ENCODE measurements at places on chromosomes 12 and 14.

DNA sequence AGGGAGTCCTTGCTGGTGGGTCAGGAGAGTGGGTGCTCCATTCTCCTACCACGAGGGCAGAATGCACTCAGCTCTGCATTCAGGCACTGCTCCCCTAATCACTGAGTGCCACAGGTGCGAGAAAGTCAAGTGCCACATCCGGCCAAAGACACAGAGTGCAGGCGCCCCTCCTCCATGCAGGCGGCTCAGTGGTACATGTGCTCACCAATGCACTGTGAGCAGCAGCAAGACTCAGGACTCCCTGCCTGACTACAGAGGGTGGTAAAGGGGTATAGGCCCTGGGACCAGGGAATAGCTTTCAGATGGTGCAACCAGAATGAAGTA, 32.9 kb downstream of the ZFYVE21 start:
- DNase-seq: no peak

DNA sequence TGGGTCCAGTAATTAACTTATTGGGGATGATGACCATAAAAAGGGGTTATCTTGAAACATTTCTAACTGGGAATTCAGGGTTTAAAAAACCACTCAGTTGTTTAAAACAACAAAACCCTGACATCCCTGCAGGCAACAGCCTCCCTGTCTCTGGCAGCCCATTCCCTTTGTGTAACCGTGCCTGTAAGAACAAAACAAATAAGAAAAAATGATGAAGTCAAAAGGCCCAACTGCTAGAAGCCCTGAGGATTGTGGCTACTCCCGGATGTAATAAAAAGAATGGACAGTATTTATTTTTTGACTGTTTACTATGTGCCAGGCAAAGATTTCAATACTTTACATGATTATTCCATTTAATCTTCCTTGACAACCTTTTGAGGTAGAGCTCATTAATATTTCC, 75.3 kb downstream of the TMCC3 start:
- no peak for DNase-seq

DNA sequence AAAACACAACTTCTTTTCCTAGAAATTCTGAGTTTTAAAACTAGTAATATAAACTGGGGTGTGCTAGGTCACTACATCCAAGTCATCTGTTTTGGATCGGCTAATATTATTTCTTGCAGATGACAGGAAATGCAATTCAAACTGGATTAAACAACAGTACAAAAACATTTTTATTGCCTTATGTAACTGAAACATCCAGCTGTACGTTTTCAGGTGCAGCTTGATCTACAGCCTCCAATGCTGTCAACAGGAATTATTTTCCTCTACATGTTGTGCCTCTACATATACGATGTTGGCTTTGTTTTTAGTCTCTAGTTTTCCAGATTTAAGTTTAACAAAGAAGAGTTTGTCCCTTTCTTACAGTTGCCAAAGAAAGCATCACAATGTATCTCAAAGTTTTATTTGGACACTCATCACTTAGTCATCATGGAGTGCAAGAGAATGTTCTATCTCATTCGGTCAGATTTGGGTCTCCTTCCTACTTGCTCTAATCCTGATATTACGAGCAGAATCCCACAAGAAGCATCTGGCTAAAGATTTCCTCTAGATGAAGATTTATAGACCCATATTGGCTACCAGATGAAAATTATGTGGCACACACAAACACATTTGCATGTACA, 326.7 kb downstream of the SLC6A15 start:
- DNase-seq: no peak

GRCh38 chr14:104416383-104416782, 163.2 kb upstream of the C14orf180 start:
- no peak for DNase-seq

- no peak for DNase-seq
These were observed 20.4 kb downstream of the CLMN start for GRCh38 chr14:95299271-95299670.
